ENCODE measurements at places on chromosomes 16 and 17.
A peak's percentile ranks its signal among the peaks of the same experiment; 100 is the strongest.

- no peaks in the 10 kb centered on the region for H3K27me3 ChIP-seq
- no peak overlapping the region for H3K4me3 ChIP-seq
- H3K4me1 ChIP-seq: peaks cover 2% of the 10 kb centered on the region
Observed at GRCh38 chr16:19765860-19766553, 47.9 kb downstream of the IQCK start.

DNA sequence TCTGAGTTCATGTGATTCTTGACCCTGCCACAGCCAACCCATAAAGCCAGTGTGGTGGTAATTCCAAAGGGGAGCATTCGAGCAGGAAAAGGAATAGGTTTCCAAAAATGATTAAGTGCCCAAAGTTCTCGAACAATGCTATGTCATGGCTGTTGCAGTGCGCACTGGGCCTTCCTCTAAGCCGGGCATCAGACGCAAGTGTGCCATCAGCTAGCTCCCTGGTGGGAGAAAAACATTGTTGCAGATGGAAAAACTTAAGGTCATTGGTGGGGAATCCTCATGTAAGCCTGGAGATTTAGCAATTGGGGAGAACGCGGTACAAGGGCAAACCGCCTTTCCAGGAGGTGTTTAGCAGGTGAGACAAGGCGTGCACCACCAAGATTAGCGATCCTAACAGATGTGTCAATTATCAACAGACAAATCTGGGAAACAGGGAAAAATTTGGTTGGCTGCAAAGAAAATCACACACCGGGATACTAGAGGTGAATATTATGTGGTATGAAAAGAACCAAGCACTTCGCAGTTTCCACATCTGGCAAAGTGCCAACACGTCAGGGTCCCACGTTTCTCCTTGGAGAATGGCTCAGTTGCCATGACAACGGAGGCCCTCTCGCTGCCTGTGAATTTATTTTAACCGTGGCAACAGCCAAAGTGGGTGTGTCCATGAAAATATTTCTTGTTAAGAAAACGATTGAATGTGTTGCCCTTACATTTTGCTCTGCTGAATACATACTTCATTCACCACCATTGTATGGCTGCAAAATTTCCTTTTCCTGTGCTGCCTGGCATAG lies 118.5 kb upstream of the CACNG5 start:
- H3K27me3 ChIP-seq: no peaks in the 10 kb centered on the region
- DNase-seq: no peak
- H3K36me3 ChIP-seq: no peaks in the 10 kb centered on the region
- H3K27ac ChIP-seq: no peak overlapping the region
- H3K4me1 ChIP-seq: no peaks in the 10 kb centered on the region

GRCh38 chr17:35373984-35374765 lies 754 bp upstream of the SLFN11 start:
- H3K4me1 ChIP-seq: no peaks in the 10 kb centered on the region
- DNase-seq: peak; percentile 73
- peak overlapping the region; percentile 95 for H3K27ac ChIP-seq
- H3K27me3 ChIP-seq: no peaks in the 10 kb centered on the region
- peak overlapping the region; percentile 78 for H3K4me3 ChIP-seq
- H3K36me3 ChIP-seq: no peaks in the 10 kb centered on the region

GRCh38 chr16:81204798-81205680 lies 33.5 kb upstream of the BCO1 start:
- DNase-seq: no peak
- H3K27ac ChIP-seq: no peak overlapping the region
- H3K4me3 ChIP-seq: no peak overlapping the region
- no peaks in the 10 kb centered on the region for H3K27me3 ChIP-seq
- H3K4me1 ChIP-seq: no peaks in the 10 kb centered on the region

DNA sequence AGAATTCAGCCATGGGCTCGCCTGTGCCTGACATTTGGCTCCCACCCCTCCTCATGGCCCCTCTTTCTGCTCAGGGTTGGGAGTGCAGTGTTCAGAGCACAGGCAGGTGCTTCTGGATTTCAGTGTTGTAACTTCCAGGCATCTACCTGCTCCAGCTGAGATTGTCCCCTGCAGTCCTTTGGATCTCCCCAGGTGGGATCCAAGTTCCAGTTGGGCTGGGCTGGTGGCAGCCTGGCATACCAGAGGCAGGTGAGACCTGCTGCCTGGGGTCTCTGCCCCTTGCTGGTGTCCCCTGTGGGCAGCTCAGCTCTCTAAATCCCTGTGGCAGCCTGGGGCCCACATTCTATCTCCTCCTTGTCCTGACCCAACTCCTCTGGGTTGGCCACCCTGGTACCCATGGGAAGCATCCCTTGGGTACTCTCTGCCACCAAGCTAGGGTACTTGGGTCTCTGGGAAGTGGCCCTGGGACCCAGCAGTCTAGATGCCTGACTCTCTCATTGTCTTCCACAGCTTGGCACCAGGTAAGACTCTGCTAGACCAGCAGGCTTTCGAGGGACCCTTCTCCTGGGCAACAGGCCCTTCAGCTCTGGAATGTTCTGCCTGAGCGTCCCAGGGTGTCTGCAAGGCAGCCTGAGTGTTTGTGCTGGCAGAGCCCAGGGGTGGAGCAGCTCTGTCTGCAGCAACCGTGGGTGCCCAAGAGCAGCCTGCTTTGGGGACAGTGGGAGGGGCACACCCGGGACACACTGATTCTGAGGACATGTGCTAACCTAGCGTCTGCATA lies 42.5 kb downstream of the DNAH17 start:
- no peaks in the 10 kb centered on the region for H3K4me1 ChIP-seq
- H3K27me3 ChIP-seq: no peaks in the 10 kb centered on the region

DNA sequence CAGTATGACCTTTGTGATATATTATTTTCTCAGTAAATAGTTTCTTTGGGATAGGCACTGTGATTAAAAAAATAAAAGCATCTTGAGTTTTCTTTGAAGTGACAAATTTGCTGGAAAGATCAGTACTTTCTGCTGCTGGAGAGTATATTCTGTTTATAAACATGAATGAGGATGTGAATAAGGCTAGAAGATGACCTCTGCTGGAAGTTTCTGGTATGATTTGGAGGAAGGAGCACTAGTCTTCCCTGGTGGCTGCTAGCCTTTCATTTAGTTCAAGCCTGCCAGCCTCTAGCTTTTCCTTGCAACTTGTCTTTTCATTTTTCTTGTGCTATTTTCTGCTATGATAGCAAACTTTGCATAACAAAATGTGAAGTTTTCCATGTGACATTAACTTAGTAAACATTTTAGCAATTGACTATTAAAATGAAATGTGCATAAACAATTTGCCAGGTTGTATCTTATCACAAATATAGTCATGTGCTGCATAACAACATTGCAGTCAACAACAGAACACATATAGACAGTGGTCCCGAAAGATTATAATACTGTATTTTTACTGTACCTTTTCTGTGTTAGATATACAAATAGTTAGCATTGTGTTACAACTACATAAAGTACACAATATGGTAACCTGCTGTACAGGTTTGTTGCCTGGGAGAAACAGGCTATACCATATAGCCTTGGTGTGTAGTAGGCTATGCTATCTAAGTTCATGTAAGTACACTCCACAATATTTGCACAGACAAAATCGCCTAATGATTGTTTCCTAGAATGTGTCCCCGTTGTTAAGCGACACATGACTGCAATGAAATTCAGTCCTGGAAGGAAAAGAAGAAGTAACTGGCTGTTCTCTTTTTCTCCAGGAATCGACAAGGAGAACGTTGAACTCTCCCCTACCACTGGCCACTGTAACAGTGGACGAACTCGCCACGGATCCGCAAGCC lies 18.1 kb upstream of the RAB11FIP4 start:
- H3K36me3 ChIP-seq: no peaks in the 10 kb centered on the region
- DNase-seq: no peak
- H3K27me3 ChIP-seq: no peaks in the 10 kb centered on the region
- H3K27ac ChIP-seq: no peak overlapping the region

- no peaks in the 10 kb centered on the region for H3K36me3 ChIP-seq
- H3K27me3 ChIP-seq: no peaks in the 10 kb centered on the region
- peak overlapping the region; percentile 89 for H3K27ac ChIP-seq
- no peak overlapping the region for H3K4me3 ChIP-seq
Observed at GRCh38 chr16:2037647-2038381, 9.8 kb downstream of the NTHL1 start.

GRCh38 chr17:65727246-65727645 lies 165.8 kb upstream of the AXIN2 start:
- H3K4me1 ChIP-seq: no peaks in the 10 kb centered on the region
- no peak for DNase-seq
- no peak overlapping the region for H3K27ac ChIP-seq
- H3K36me3 ChIP-seq: no peaks in the 10 kb centered on the region
- H3K27me3 ChIP-seq: no peaks in the 10 kb centered on the region
- no peak overlapping the region for H3K4me3 ChIP-seq

DNA sequence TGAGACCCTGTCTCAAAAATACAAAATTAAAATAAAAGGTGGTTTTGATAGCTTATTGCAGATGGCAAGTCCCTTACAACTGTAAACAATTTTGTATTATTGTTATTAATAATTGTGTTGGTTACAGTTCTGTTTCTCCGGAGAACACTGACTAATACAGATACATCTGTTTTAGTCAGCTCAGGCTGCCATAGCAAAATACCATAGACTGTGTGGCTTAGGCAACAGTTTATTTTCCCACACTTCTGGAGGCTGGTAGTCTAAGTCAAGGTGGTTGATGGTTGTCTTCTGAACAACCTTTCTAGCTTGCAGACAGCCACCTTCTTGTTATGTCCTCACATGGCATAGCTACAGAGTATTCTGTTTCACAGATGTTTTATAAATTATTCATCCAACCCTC lies 14.2 kb upstream of the IL21R start:
- no peaks in the 10 kb centered on the region for H3K36me3 ChIP-seq
- H3K27ac ChIP-seq: no peak overlapping the region
- no peaks in the 10 kb centered on the region for H3K4me1 ChIP-seq

- no peaks in the 10 kb centered on the region for H3K27me3 ChIP-seq
- H3K4me1 ChIP-seq: peaks cover 8% of the 10 kb centered on the region
- H3K27ac ChIP-seq: no peak overlapping the region
- H3K4me3 ChIP-seq: no peak overlapping the region
- no peaks in the 10 kb centered on the region for H3K36me3 ChIP-seq
Observed at GRCh38 chr16:262121-262745, 13.5 kb downstream of the RGS11 start.

GRCh38 chr16:7615565-7615964 lies 282.9 kb downstream of the RBFOX1 start:
- H3K27me3 ChIP-seq: no peaks in the 10 kb centered on the region
- DNase-seq: no peak
- H3K4me3 ChIP-seq: no peak overlapping the region
- no peaks in the 10 kb centered on the region for H3K4me1 ChIP-seq
- no peak overlapping the region for H3K27ac ChIP-seq
- no peaks in the 10 kb centered on the region for H3K36me3 ChIP-seq

DNA sequence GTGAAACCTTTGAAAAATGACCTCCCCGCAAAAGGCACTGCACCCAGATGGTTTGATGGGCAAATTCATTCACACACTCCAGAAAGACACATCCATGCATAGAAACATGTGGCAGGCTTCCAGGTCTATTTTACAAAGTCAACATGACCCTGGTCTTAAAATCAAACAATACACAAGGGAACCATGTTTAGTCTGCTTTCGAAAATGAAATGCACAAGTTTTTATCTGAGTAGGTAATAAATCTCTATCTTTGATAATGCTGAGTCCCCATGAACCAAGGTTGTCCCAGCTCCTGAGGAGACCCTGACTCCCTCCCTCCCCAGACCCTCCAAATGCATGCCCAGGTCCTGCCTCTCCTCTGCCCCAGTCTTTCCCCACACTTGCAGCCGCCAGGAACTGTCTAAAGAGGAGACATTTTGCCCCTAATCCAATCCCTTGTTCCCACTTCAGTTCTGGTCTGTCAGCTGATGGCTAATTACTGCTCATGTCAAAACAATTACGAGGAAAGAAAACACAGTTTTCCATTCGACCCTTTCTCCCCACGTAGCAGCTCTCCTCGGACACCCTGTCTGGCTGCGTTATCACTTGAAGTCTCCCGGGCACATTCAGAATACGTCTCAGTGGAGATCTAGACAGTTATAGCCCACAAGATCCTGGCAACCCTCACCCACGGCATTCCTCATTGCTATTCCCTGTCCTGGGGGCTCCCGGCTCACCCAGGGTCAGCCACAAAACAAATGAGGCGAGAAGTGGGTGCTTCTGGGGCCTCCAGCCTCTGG lies 68.8 kb upstream of the RCVRN start:
- H3K27ac ChIP-seq: no peak overlapping the region
- no peaks in the 10 kb centered on the region for H3K36me3 ChIP-seq
- H3K27me3 ChIP-seq: no peaks in the 10 kb centered on the region
- DNase-seq: peak; percentile 47
- H3K4me3 ChIP-seq: no peak overlapping the region
- H3K4me1 ChIP-seq: peaks cover 8% of the 10 kb centered on the region

GRCh38 chr16:80874925-80875324 lies 70.5 kb upstream of the CDYL2 start:
- H3K27me3 ChIP-seq: no peaks in the 10 kb centered on the region
- H3K4me3 ChIP-seq: no peak overlapping the region
- no peaks in the 10 kb centered on the region for H3K36me3 ChIP-seq
- DNase-seq: no peak

DNA sequence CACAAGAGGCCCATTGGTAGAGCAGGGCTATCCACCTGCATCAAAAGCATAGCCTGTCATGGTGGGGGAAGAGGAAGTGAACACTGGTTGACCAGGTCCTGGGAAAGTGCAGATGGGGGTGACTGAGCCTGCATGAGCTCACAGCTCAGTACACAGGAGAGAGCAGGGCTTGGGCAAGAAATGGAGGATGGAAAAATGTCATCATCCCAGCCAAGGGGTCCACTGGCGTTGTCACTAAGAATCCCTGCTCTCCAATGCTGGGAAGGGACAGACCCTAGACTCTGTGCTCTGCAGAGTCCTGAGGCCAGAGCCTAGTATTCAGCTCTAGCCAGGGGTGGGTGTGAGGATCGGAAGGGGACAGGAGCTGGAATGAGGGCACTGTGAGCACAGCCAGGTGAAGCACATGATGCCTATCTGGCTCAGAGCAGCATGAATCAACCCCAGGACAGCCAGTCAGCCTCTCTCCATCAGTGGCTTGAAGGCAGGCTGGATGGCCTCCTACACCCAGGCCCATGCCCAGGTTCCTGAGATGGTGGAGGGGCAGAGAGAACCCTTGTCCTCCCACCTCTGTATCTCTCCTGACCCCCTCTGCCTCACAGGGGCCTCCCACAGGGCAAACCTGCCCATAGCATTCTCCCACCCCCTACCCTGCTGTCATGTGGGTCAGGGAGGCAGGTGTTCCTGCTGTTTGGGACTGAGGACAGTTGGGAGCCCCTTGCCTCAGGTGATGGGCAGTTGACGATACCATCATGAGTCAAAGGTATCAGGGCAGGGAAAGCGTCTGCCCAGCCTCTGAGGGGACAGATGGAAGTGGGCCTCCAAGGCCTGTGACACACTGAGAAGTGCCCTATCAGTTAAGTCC lies 13.8 kb upstream of the CTCF start:
- no peaks in the 10 kb centered on the region for H3K27me3 ChIP-seq
- no peak overlapping the region for H3K4me3 ChIP-seq
- peak; percentile 12 for DNase-seq
- no peak overlapping the region for H3K27ac ChIP-seq
- H3K36me3 ChIP-seq: no peaks in the 10 kb centered on the region
